AG20443 (cell line): ENCODE measurements at places on chromosomes 16 and 17.
A peak's percentile ranks its signal among the peaks of the same experiment; 100 is the strongest.

- DNase-seq = peak; percentile 11
Measured at GRCh38 chr16:54510685-54511221, 224.2 kb upstream of the IRX3 start.

DNA sequence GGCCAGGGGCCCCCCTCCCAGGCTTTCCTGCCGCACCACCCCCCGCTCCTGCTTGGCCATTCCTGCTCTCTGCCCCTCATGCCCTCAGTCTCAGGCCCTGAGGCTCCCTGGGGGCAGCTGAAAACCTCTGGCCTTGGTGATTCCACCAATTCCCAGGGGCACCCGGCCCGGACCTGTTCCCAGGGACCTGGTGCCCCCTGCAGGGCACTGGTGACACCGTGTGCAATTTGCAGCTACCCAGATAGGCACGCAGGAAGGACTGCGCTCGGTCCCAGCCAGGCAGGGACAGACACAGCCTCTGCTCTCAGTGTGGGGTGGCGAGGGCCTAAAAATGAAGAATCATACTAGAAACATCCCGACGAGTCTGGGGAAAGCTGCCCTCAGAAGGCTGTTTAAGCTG lies 13.4 kb downstream of the WFDC1 start:
- DNase-seq = peak; percentile 69

DNA sequence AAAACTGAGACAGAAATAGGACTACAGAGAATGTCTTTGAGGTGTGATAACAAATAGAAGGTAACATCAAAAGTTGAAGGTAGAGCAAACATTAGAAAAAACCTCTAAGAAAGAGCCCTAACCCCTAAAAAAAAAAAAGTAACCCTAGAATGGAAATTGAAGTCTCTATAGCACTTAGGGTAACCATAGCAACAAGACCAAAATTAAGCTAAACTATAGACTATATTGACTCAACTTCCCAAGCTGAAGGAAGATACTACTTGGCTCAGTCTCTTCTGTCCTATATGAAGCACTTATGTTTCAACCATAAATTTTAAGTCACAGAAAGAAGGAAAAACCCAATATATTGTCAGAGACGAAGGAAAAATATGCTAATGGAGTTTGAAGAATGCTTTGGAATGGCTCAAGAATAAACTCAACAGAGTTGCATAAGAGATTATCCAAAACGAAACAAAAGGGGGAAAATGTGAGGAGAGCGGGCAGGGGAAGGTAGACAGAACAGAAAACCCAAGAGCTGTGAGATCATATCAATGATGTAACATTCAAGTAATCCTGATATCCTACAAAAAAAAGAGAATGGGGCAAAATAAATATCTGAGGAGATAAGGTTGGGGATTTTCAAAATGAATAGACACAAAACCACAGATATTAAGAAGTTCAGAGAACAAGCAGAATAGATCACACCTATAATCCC lies 88.4 kb downstream of the USP32 start:
- no peak for DNase-seq

DNA sequence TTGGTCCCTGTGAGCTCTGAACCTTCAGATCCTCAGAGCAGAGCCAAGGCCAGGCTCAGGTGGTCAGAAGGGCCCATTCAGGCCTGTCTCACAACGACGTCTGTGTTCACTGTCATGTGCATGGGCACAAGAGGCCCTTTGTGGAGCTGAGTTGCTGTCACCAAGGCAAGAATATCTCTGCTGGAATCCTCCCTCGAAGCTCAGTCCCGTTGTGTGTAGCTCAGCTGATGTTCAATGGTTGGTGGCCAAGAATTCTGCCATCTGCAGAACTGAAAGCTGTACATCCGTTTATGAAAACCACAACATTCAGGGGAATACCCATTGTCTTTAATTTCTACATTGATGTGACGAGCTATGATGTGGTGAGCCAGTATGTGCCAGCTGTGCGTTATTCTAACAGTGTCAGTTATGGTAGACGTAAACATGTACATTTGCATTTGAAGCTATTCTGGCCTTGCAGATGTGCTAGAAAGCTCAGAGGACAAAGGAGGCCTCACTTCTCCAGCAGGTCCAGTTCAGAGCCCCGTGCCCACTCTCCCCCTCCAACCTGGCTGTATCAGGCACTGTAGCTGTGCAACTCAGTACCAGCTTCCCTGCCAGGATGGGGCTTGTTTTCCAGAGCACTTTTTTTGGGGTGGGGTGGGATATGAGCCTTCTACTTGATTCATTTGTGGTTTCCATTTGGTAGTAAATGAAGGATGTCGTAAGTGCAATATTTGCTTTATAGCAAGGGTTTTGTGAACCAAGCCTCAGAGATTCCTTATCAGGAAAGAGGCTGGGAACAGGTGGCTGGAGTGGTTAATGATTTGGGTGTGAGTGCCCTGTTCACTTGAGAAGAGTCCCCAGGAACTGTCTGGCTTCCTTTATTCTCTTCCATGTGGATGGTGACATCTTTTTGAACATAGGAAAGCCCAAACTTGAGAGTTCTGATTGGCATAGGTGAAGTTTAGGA lies 56.1 kb downstream of the B9D1 start:
- no peak for DNase-seq

- DNase-seq = no peak
Measured at GRCh38 chr17:56603486-56604238, 10.2 kb downstream of the NOG start.

GRCh38 chr17:9935408-9935807 lies 30.3 kb upstream of the RCVRN start:
- DNase-seq = peak; percentile 58

DNA sequence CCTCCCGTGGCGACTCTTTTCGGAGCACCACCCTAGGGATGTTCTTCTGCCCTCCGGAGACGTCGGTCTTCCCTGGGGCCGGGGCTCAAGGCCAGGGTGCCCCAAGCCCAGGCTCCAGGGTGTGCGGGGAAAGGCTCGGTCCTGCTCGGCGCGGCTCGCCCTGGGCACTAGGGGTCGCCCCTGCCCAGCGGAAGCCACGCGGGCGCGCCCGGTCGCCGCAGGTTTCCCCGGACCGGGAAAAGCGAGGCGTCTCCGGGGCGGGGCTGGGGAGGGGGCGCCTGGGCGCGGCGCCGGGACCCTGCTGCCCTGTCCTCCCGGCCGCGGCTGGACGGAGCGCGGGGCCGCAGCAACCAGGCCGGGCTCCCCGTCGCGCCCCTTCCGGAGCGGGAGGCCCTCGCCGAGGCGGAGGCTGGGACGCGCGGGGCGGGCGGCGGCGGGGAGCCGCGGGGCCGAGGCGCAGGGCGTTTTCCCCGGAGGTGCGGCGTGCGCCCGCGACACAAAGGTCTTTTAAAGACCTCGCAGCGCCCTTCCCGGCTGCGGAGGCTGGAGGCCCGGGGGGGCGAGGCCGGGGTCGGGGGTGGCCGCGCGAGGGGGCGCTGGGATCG lies 76.4 kb downstream of the MRC2 start:
- peak; percentile 86 for DNase-seq

- no peak for DNase-seq
Measured at GRCh38 chr16:48381201-48381600, 4.0 kb downstream of the SIAH1 start.

DNA sequence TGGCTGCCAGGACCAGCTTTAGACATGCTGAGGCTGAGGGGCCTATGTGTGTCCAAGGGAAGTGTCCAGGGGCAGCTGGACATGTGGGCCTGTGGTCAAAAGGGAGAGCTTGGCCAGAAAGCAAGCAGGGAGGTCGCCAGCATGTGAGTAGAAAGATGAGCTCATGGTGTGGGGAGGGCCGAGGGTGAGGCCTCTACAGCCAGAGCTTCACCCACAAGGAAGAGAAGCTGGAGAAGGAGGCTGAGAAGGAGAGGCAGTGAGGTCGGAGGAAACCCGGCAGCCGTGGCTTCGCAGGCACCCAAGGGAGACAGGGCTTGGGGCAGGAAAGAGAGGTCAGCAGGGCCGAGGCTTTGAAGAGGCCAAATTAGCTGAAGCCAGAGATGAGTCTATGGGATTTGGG lies 4.0 kb upstream of the HSD11B2 start:
- no peak for DNase-seq

DNA sequence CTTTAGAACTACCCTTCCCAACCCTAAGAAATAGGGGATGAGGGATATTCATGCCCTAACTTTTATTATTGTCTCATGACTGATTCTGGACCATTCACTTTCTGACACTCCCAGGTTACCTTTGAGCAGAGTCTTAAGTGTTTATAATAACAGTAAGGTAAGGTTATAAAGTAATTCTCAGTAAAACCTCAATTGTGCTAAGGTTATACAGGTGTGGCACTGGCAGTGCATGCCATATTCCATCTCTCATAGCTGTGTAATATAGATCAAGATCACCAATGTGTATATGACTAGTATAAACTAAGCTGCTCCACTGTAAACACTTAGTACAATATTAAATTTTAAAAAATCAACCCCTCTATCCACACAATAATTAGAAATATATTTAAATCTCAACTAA lies 89.1 kb downstream of the KCNJ2 start:
- DNase-seq = no peak

DNA sequence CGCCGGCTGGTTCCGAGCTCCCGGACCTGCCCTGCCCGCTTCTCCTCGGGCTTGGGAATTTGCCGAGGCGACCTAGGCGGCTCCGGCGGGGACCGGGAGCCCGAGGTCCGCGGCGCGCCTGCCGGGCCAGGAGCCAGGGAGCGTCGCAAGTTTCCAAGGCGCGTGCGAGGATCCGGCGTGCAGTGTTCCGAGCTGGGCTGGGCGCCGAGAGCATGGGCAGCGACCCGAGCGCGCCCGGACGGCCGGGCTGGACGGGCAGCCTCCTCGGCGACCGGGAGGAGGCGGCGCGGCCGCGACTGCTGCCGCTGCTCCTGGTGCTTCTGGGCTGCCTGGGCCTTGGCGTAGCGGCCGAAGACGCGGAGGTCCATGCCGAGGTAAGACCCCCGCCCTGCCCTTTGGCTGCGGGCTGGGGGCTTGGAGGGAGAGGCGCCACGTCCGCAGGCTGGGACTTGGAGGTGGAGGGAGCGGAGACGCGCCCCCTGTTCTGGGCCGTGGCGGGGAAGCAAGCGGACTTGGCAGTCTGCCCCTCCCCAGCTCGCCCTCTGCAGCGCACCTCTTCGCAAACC lies 668 bp downstream of the MMP15 start:
- DNase-seq = peak; percentile 80

GRCh38 chr16:25219070-25219737 lies 2.5 kb downstream of the AQP8 start:
- no peak for DNase-seq

DNA sequence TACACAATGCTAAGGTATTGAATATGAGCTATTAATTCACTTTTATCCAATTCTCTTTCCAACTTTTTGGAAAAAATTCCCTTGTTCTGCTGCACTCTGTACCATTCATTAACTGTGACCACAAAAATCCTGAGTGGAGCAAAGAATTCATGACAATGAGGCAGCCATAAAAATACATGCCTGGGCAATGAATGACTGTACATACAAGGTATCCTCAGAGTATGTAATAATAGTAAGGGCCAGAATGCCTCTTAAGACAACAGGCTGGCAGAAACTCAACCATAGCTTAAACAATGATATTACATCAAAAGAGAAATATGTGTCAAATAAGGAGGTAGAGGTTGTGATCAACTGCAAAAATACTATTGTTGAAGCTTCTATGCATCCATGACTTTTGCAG lies 74.7 kb upstream of the CA10 start:
- DNase-seq = no peak

DNA sequence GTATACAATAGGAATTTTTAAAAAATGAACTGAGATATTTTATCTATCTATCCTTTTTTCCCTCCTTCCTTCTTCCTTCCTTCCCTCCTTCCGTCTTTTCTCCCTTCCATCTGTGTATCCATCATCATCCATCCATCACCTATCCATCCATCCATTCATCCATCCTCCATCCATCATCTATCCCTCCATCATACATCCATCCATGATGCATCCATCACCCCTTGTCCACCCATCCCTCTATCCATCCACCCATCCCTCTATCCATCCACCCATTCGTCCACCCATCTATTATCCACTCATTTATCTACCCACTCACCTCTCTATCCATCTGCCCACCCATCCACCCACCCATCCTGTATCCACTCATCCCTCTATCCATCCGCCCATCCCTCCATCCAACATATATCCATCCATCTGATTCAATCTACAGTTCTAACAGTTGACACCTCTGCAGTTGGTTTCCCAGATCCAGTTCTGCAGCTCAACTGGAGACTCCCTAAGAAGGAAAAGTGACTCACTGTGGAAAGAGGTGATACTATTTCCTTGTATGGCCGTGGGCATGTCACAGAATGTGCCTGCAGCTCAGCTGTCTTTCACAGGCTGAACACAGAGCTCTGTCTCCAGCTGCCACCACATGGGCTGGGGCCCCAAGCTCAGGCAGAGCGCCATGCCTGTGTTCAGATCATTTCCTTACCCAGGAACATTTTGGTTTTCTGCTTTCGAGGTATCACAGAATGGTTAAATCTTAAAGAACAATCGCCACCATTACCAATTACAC lies 130.8 kb downstream of the XYLT1 start:
- DNase-seq = no peak

- no peak for DNase-seq
Measured at GRCh38 chr16:48365025-48365600, 20.1 kb downstream of the SIAH1 start.

DNA sequence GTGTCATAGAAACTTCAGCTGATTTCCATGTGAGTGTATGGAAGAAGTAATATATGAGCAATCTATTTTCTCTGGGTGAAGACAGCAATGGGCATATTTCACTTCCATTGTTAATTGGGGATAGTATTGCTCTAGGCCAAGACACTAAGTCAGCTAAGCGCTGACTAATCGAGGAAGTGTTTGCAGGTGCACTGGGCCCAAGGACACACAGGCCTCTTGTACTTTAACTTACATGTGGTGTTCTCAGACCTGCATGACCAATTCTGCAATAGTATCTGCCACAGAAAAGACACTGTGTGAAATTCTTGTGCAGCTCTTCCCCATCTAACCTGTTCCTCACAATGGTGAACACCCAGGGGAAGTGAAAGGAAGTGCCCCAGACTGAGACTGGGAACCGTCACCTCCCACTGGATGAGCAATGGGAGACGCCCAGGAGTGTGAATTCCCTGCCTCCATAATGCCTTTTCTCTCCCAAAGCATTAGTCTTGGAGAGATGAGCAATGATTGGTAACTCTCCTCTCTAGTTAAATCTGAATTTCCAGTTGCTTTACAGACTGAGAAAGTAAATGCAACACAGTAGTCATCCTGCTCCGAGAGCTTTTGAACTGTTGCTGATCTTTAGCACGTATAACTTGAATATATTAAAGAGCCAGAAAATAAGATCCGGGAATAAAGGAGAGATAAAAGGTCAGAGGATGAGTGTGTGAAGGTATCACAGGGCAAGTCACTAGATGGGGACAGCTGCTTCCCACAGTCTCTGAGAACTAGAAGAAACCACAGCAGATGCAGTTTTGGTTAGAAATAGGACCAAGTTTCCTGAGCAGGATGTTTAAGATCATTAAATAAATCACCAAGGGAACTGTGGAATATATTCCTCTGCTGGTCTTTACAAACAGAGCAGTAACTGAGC lies 82.6 kb downstream of the CDK5R1 start:
- peak; percentile 67 for DNase-seq

GRCh38 chr16:61547626-61548025 lies 488.6 kb downstream of the CDH8 start:
- no peak for DNase-seq
